ENCODE measurements at places on chromosomes 2 and 18.

DNA sequence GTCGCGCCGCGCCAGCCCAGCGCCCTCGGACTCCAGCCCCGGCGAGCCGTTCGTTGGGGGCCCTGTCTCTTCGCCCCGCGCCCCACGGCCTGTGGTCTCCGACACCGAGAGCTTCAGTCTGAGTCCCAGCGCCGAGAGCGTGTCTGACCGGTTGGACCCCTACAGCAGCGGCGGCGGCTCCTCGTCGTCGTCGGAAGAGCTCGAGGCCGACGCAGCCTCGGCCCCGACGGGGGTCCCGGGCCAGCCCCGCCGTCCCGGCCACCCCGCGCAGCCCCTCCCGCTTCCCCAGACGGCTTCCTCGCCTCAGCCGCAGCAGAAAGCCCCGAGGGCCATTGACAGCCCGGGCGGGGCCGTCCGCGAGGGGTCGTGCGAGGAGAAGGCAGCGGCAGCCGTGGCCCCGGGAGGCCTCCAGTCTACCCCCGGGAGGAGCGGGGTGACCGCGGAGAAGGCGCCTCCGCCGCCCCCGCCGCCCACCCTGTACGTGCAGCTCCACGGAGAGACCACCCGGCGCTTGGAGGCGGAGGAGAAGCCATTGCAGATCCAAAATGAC lies 1.4 kb downstream of the PHLPP1 start:
- DNase-seq: peak; percentile 12

DNA sequence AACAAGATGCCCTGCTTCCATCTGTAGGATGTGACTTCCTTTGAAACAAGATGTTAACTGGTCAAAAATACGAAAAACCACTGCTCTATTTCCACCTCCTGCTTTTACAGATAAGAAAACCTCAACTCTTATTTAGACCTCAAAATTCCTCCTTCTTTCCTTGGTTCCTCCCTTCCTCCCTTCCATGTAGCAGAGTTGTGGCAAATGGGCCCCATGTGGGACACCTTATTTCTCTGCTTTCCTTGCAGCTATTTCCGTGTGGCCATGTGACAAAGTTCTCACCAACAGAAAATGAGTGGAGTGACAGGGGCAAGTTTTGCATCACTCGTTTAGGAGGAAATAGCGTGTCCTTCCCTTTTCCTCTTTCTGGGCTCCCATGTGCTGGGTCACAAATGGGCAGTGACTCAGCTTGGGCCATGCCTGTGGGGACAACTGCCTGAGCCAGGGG lies 69.4 kb upstream of the SMAD2 start:
- DNase-seq: no peak

- DNase-seq: no peak
Observed at GRCh38 chr2:162123806-162124758, 28.0 kb downstream of the GCG start.

GRCh38 chr18:74356959-74357358 lies 41.3 kb downstream of the C18orf63 start:
- no peak for DNase-seq

DNA sequence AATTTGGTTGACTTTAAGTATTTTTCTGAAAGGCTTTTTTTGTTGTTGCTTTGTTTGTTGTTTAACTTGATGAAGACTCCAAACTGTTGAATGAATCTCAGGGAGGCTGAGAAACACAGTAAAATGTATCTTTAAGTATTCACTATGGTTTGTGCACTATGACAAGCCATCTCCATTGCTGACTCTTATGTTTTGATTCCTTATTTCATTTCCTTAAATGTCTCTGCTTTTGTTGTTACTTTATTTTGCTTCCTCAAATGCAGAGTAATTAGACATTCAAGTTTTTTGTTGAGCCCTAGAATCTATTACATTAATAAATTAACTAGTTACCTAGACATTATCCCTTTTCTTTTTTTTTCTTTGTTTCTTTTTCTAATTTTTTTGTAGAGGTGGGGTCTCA lies 46.3 kb upstream of the SLC39A10 start:
- no peak for DNase-seq

GRCh38 chr2:27003857-27004256 lies 28.9 kb upstream of the TMEM214 start:
- DNase-seq: no peak

GRCh38 chr2:130762031-130762909 lies 6.9 kb downstream of the AMER3 start:
- no peak for DNase-seq

- no peak for DNase-seq
Observed at GRCh38 chr2:101339266-101339880, 30.9 kb upstream of the RNF149 start.

GRCh38 chr2:84830095-84830494 lies 50.8 kb downstream of the TRABD2A start:
- no peak for DNase-seq

- no peak for DNase-seq
Observed at GRCh38 chr2:201484805-201485204, 33.3 kb downstream of the STRADB start.

- DNase-seq: no peak
Observed at GRCh38 chr2:111896024-111896423, 2.4 kb upstream of the MERTK start.

DNA sequence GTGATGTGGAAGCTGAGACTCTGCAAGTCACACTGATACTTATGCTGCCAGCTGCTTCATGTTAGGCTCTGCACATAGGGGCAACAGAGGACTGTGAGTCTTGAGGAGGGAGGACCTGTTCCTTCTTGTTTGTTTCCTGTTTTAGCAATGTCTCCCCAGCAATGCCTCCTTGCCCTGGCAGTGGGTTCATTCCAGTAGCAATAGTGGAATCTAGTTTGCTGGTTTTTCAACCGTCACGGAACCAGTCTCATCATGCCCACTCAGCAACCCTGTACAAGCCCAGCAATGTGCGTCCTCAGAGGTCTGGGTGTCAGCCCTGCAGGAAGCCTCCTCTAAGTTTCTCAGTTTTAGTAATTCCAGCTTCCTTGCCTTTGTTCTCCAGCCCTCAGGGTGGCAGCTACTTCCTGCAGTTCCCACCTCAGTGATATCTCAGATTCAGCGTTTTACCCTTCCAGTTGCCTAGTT lies 20.5 kb upstream of the ITGB6 start:
- no peak for DNase-seq

- no peak for DNase-seq
Observed at GRCh38 chr2:153476491-153476815, 2.1 kb downstream of the RPRM start.

DNA sequence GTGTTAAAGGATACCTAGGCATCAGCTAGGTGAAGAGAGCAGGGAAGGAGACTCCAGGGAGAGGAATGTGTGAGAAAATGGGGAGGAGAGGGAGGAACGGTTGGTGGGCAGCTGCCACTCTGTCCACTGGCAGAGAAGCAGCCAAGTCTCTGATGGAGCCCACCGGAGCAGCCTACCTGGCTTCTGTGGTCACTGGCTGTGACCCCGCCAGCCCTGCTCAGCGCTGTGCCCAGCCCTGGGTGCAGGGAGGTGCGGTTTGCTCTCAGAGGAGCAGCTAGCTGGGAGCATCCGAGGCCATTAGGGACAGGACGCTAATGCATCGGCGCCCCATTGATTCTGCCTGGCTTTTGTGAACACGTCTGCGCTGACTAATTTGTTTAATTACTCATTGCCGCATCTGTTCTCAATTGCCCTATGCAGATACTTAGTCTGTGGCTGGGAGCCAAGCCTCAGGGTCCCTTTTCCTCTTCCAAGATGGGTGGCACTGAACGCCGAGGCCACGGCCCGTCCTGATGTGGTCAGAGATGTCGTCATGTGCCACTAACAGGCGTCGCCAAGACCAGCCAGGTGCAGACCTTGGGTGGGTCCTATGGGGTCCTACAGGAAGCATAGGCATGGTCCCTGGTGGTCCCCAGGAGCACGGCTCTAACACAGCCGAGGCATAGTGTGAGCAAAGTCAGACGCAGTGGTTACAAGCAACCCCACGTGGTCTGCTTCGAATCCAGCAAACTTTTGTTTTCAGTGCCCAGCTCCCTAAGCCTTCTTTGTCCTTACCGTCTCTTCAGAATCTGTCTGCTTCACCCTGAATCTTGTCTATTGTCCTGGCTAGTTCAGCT lies 82.0 kb downstream of the RRM2 start:
- DNase-seq: no peak

GRCh38 chr18:74376523-74376922 lies 60.9 kb downstream of the C18orf63 start:
- no peak for DNase-seq

DNA sequence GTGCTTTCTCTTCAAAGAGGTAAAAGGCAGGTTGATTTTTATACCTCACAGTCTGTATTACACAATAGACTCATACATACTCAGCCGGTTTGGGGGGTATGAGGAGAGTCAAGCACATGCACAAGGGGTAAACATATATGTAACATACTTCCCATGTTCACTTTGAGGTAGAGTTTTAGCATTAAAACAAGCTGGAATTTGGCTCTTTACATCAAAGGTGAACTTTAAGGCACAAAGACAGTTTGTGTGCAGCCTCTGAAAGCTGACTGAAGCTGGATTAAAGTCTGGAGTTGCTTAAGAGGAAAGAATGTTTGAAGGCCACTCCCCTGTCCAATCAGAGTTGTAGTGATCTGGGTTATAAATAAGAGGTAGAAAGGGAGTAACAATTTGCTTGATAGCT lies 282.0 kb downstream of the DPP10 start:
- no peak for DNase-seq

DNA sequence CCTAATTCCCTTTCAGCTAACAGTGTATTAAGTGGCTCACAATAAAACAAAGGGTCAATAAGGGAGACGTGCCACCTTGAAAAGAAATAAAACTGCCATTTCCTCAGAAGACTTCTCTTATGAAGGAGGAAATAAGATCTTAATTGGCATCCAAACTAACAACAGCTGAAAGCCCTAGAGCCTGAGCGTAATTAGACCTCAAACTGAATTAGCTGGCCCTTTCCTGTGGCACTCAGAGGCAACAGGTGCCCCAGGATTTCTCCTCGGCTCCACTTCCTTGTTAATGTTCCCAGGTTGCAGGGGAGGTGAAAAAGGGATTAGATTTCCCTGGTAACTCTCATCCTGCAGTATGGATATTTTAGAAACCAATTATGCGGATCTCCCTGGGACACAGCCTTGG lies 804.3 kb downstream of the DCDC2C start:
- DNase-seq: no peak

- DNase-seq: no peak
Observed at GRCh38 chr2:150824118-150824517, 336.7 kb upstream of the RND3 start.
